ENCODE measurements at places on chromosomes 1 and 21. TPM values are rescaled to one million over a fixed set of nuclear protein-coding genes. Genes with fewer than 3 reads are reported as not detected.

COL6A1 gene
- 272 TPM for total RNA-seq

GRCh38 chr1:232430467-232430866 lies 199.5 kb downstream of the SIPA1L2 start:
- DNase-seq: no peak
- H3K27me3 ChIP-seq: no peaks in the 10 kb centered on the region
- no peak overlapping the region for H3K27ac ChIP-seq
- peaks cover under 1% of the 10 kb centered on the region for H3K4me1 ChIP-seq

MROH7 gene
- 0.70 TPM for total RNA-seq

DNA sequence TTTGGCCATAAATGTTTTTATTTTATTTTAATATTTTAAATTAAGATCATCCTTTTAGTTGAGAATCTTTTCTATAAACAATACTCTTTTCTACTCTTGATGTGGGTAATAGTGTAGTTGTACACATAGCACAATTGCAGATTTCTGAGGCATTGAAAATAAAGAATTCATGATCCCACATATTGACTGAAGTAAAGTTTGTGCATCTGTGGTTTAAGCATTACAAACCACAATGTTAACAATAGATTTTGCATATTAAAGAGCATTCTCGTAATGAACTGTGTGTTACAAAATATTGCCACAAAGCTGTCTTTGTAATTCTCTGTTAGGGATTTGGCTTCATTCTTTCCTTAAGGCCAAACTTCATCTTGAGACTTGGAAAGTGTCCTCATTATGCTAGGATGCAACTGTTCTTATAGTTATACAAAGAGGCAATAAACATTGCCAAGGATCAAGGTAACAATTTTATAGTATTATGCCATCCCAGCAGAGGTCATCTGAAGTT lies 256.8 kb downstream of the OLFM3 start:
- no peak overlapping the region for H3K4me3 ChIP-seq
- no peak overlapping the region for H3K27ac ChIP-seq
- no peaks in the 10 kb centered on the region for H3K4me1 ChIP-seq
- no peak for DNase-seq
- H3K36me3 ChIP-seq: no peaks in the 10 kb centered on the region

- H3K4me1 ChIP-seq: no peaks in the 10 kb centered on the region
- H3K27ac ChIP-seq: no peak overlapping the region
- H3K36me3 ChIP-seq: peaks cover 16% of the 10 kb centered on the region
- DNase-seq: no peak
- no peaks in the 10 kb centered on the region for H3K27me3 ChIP-seq
- no peak overlapping the region for H3K4me3 ChIP-seq
Measured at GRCh38 chr1:50492142-50492541, 68.9 kb upstream of the DMRTA2 start.

DNA sequence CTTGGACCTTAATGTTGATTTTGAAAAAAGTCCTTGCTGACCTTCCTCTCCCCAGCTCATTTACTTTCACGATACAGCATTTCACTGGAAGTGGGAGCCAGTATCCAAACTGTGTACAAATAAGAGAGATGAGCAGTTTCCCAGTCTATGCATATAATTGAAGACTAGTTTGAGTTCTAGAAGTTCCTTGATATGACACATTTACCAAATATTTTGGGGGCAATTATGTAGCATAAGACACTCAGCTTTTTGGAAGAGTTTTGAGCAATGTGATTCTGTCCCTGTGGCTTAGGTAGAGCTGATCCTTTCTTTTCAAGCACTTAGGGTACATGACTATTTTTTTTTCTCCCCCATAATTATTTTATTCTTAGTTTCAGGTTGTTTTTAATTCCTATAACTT lies 26.4 kb downstream of the GIPC2 start:
- DNase-seq: no peak
- no peaks in the 10 kb centered on the region for H3K36me3 ChIP-seq
- no peaks in the 10 kb centered on the region for H3K4me1 ChIP-seq
- no peak overlapping the region for H3K4me3 ChIP-seq
- no peak overlapping the region for H3K27ac ChIP-seq
- no peaks in the 10 kb centered on the region for H3K27me3 ChIP-seq

GRCh38 chr1:1432951-1433803 lies 2.3 kb upstream of the VWA1 start:
- no peaks in the 10 kb centered on the region for H3K36me3 ChIP-seq
- DNase-seq: peak; percentile 80
- H3K4me1 ChIP-seq: peaks cover 47% of the 10 kb centered on the region
- H3K27me3 ChIP-seq: peaks cover 87% of the 10 kb centered on the region
- H3K27ac ChIP-seq: peak overlapping the region; percentile 84

TMEM52 gene
- total RNA-seq: 1.2 TPM

DNA sequence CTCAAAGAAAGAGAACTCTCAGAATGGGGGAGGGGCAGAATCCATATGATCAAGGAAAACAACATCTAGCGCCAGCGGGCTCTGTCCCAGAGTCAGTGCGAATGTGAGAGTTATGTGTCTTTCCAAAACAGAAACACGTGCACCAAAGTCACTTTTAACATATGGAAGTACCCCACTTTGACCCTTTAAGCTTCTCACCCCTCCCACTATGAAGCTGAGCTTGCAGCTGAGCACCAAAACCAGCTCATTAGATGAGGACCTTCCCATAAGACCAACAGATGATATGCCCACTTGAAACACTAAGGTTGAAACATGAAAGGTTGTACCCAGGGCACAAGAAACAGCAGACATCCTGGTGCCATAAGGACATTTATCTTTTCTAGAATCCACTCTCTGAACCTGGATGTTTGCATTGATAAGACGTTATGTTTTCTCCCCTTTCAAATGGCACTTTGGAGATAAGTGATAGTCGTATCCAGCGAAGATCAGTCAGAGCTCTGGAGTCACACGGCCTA lies 171.0 kb downstream of the TGFBR3 start:
- H3K36me3 ChIP-seq: peaks cover 20% of the 10 kb centered on the region
- no peak for DNase-seq
- no peak overlapping the region for H3K27ac ChIP-seq
- peaks cover 13% of the 10 kb centered on the region for H3K4me1 ChIP-seq

C1QC gene
- total RNA-seq: 577 TPM

GRCh38 chr1:178847396-178847849 lies 23.5 kb downstream of the ANGPTL1 start:
- no peak overlapping the region for H3K4me3 ChIP-seq
- DNase-seq: no peak
- H3K4me1 ChIP-seq: no peaks in the 10 kb centered on the region

- DNase-seq: no peak
- H3K27me3 ChIP-seq: no peaks in the 10 kb centered on the region
- H3K36me3 ChIP-seq: no peaks in the 10 kb centered on the region
- H3K4me1 ChIP-seq: peaks cover 6% of the 10 kb centered on the region
Measured at GRCh38 chr1:9726406-9726805, 74.9 kb downstream of the PIK3CD start.

KIF14 gene
- 2.2 TPM for total RNA-seq

GRCh38 chr21:41974752-41975053 lies 20.9 kb upstream of the C2CD2 start:
- no peak for DNase-seq
- H3K27me3 ChIP-seq: no peaks in the 10 kb centered on the region
- no peak overlapping the region for H3K4me3 ChIP-seq
- no peak overlapping the region for H3K27ac ChIP-seq
- no peaks in the 10 kb centered on the region for H3K36me3 ChIP-seq

DNA sequence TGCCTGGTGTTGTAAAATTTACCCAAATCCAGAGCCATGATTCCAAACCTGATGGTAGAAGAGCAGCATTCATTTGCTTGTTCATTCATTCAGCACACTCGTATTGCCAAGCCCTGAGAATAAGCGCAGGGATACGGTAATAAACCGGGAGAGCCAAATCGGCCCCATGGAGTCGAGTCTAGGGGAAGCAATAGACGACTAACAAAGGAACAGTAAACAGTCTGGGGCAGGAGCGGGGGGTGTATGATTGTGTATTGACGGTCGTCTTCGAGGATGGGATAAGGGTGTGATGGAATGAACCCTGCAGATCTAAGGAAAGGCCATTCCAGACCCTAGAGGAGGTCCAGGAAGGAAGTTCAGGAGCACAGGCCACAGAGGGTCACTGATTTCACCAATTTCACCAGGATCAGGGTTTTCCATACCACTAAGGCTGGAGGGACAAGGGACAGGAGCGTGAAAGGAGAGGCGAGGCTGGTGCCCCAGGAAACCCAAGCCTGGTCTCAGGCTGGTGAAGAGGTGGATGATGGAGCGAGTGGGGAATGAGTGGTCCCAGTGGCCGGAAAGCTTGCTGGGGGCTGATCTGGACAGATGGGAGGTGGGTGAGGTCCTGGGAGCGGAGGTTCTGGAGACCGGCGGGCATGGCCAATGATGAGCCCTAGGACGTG lies 61.1 kb upstream of the PDE9A start:
- H3K36me3 ChIP-seq: no peaks in the 10 kb centered on the region
- DNase-seq: no peak
- H3K27ac ChIP-seq: no peak overlapping the region
- H3K4me1 ChIP-seq: no peaks in the 10 kb centered on the region
- no peaks in the 10 kb centered on the region for H3K27me3 ChIP-seq

Measured in left lung (tissue), 14 donors.